Aorta (tissue), 5 donors: ENCODE measurements at places on chromosomes 1 and 21. TPM values are rescaled to one million over a fixed set of nuclear protein-coding genes. Genes with fewer than 3 reads are reported as not detected.

- no peaks in the 10 kb centered on the region for H3K27me3 ChIP-seq
- H3K4me3 ChIP-seq = no peak overlapping the region
- H3K4me1 ChIP-seq = no peaks in the 10 kb centered on the region
- no peaks in the 10 kb centered on the region for H3K36me3 ChIP-seq
- no peak overlapping the region for H3K27ac ChIP-seq
Observed at GRCh38 chr1:188937965-188938551, 1539.6 kb downstream of the BRINP3 start.

The NHLH1 gene
- total RNA-seq = 0.24 TPM

GRCh38 chr21:45098867-45099266, 24.5 kb downstream of the ADARB1 start:
- H3K27ac ChIP-seq = no peak overlapping the region
- no peaks in the 10 kb centered on the region for H3K36me3 ChIP-seq
- H3K4me3 ChIP-seq = no peak overlapping the region
- peaks cover 8% of the 10 kb centered on the region for H3K4me1 ChIP-seq

DNA sequence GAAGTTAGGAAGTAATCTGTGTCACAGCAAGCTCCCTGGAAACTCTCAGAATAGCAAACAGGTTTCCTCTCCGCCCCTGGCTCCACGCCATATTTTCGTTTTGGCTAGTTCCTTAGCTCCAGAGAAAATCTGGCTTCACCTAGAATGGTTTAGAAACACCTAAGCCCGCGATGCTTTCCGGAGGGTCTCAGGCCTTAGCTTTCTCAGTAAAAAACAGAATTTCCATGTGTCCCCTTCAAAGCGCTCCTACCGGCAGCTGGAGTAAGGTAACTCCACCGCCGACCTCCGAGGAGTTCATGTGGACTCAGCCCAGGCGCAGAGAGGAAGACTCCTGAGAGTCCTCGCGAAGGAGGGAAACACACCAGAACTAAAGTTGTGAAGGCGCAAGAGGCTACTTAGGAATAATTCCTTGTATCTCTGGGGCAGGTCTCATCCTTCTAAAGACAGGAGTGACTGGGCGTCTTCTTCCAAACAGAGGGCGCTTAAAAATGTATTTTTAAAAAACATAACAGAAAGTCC, 406 bp downstream of the KIAA0040 start:
- H3K4me3 ChIP-seq = peak overlapping the region; percentile 70
- H3K36me3 ChIP-seq = no peaks in the 10 kb centered on the region
- no peaks in the 10 kb centered on the region for H3K4me1 ChIP-seq
- H3K27me3 ChIP-seq = no peaks in the 10 kb centered on the region
- peak; percentile 81 for DNase-seq

GRCh38 chr1:9202240-9202870, 32.2 kb upstream of the H6PD start:
- no peak for DNase-seq
- H3K4me3 ChIP-seq = no peak overlapping the region
- H3K27me3 ChIP-seq = no peaks in the 10 kb centered on the region
- H3K4me1 ChIP-seq = no peaks in the 10 kb centered on the region
- no peaks in the 10 kb centered on the region for H3K36me3 ChIP-seq
- no peak overlapping the region for H3K27ac ChIP-seq

The LPAR3 gene
- total RNA-seq = 0.33 TPM

- no peaks in the 10 kb centered on the region for H3K36me3 ChIP-seq
- no peak for DNase-seq
- no peaks in the 10 kb centered on the region for H3K27me3 ChIP-seq
- H3K4me1 ChIP-seq = no peaks in the 10 kb centered on the region
- H3K4me3 ChIP-seq = no peak overlapping the region
- H3K27ac ChIP-seq = no peak overlapping the region
Observed at GRCh38 chr1:204959374-204959773, 83.6 kb upstream of the CNTN2 start.

GRCh38 chr1:83746234-83746633, 252.7 kb downstream of the TTLL7 start:
- H3K36me3 ChIP-seq = no peaks in the 10 kb centered on the region
- H3K27ac ChIP-seq = no peak overlapping the region
- H3K27me3 ChIP-seq = no peaks in the 10 kb centered on the region
- H3K4me3 ChIP-seq = no peak overlapping the region
- DNase-seq = no peak

DNA sequence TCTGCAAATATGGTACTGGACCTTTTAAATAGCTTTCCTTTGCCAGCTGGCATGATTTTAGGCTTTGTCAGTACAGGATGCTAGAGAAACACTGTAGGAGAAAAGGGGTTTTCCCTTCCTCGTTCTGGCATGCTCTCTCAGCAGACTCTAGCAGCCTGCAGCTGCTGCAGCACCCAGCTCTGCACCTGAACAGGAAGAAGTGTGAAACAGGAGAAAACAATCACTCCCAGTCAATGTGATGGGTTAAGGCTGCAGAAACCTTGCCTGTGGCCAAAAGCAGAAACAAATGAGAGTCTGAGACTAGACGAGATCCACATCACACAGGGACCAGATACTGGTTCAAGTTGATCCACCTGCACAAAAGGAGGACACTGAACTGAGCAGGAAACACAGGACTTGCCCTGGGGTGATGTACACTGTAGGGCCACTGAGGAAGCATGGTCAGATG, 21.2 kb downstream of the OVGP1 start:
- no peak overlapping the region for H3K4me3 ChIP-seq
- DNase-seq = no peak
- no peak overlapping the region for H3K27ac ChIP-seq
- H3K4me1 ChIP-seq = no peaks in the 10 kb centered on the region
- H3K27me3 ChIP-seq = no peaks in the 10 kb centered on the region
- no peaks in the 10 kb centered on the region for H3K36me3 ChIP-seq

DNA sequence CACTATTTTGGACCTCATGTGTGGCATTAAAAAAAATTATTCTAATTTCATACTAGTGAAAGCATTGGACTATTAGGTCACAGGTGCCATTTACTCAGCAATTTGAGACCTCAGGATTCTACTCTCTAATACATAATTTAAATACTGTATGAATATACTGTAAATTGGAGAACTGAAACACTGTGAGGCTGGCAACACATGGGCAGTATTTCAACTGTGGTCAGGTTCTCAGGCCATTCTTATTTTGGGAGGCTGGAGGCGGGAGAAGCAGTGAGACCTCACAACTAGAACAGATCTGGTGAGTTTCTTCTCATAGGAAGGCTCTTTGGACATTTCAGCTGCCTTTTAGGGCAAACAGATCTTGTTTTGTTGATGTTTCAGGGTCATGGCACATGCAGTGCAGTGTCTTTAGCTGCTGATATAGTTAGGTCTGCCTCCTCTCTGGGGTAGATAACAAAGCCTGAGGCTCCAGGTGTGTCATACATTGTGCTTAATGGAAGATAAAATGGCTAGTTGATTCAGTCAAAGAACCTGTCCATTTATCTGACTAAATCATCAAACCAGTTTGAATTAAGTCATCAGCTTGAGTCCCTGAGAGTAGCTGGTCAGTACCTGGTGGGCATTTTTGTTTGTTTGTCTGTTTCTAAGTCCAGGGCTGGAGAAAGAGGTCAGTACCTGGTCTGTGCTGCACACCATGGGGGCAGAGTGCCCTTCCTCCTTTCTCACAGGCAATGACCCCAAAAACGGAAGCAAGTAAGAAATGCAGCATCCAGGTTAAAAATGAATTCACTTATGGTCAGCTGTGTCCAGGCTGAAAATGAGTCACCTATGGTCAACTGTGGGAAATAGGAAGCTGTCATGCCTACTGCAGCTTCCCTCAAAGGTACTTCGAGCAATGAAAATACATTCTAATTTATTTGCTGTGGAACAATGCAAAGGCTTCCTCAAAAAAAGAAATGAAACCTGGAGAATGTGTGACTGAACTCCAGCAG, 216.2 kb downstream of the SDCCAG8 start:
- H3K36me3 ChIP-seq = no peaks in the 10 kb centered on the region
- DNase-seq = no peak
- no peaks in the 10 kb centered on the region for H3K4me1 ChIP-seq
- no peak overlapping the region for H3K27ac ChIP-seq
- H3K4me3 ChIP-seq = no peak overlapping the region

DNA sequence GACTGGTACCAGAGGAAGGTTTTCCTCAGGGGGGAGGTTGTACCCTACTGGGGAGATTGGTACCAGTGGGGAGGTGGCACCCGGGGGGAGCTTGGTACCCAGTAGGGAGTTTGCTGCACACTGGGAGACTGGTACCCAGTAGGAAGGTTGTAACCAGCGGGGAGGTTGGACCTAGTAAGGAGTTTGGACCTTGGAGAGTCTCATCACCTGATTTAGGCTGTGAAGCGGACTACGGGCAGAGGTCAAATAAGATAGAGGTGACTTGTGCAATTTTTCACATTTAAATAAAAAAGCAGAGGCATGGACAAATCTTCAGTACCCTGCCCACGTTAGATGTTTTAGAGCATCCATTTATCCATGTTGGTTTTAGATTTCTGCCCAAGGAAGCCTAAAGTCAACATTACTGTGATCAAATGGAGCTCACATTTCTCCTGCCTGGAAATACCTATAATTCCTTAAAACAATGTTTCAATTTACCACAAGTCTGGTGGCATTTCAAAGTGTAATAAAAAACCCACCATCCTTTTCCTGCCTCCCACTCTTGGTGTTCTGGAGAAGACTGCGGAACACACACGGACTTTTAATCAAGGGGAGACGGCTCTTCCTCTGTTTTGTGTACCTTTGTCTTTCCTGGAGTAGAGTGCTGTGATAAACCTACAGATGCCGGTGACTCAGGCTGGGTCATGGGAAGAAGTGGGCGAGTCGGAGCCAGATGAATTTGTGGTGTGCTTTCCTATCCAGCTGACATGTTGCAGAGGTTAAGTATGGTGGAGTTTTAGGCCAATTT, 36.2 kb upstream of the MRPS6 start:
- DNase-seq = no peak
- H3K4me1 ChIP-seq = no peaks in the 10 kb centered on the region

- peaks cover 4% of the 10 kb centered on the region for H3K36me3 ChIP-seq
- H3K4me1 ChIP-seq = no peaks in the 10 kb centered on the region
- H3K27ac ChIP-seq = peak overlapping the region; percentile 9
- no peak overlapping the region for H3K4me3 ChIP-seq
Observed at GRCh38 chr21:45992301-45993209, 11.0 kb downstream of the COL6A1 start.

- H3K4me1 ChIP-seq = no peaks in the 10 kb centered on the region
- no peaks in the 10 kb centered on the region for H3K27me3 ChIP-seq
- no peaks in the 10 kb centered on the region for H3K36me3 ChIP-seq
- DNase-seq = peak; percentile 50
- H3K4me3 ChIP-seq = no peak overlapping the region
Observed at GRCh38 chr1:238252033-238252802, 361.5 kb upstream of the ZP4 start.

GRCh38 chr1:102884238-102884637, 224.1 kb downstream of the COL11A1 start:
- DNase-seq = no peak
- H3K4me3 ChIP-seq = no peak overlapping the region
- H3K36me3 ChIP-seq = no peaks in the 10 kb centered on the region
- H3K27me3 ChIP-seq = no peaks in the 10 kb centered on the region
- no peak overlapping the region for H3K27ac ChIP-seq

DNA sequence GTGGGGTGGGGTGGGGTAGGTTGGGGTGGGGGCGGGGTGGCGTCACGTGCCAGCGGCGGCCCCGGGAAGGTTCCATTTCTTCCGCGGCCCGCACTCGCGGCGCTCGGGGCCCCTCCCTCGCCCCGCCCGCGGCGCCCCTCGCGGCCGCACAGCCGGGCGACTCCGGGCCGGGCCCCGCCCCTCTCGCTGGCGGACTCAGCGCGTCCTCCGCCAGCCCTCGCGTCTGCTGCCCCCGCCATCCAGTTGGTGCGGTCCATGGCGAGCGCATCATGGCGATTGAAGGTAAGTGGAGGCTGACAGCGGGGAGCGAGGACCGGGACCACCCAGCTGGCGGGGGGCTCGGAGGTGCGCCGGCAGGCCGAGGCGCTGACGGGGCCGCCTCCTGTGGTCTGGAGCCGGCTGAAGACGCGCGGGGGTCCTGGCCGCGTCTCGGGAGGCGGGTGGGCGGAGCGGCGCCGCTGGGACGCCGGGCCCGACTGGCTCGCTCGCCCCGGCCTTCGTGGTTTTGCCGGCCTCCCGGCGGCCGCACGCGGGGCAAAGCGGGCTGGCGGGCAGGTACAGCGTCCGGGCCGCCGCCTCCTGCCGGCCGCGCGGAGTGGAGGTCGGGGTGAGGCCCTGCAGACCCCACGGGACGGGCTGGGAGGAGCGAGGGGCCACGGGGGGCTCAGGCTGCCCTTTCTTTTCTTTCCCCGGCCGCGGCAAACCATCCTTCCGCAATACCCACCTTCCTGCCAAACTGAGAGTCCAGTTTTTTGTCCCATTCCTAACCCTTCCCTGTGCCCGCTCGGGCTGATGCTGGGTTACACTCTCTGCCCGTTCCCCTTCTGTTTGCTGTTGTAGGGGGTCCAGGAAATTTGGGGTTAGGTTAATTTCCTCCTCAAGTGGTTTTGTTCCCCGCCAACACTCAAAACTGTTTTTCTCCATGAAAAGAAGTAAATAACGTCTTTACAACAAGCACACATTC, at the start of gene SYT14:
Gene SYT14, plus strand, starts transcription at position 222 of the 964 bp plus-strand sequence. Its CDS starts 48 bp downstream, at position 270.
- H3K36me3 ChIP-seq = no peaks in the 10 kb centered on the region
- H3K27ac ChIP-seq = no peak within 1 kb of the TSS
- no peaks in the 10 kb centered on the region for H3K27me3 ChIP-seq
- H3K4me1 ChIP-seq = no peaks in the 10 kb centered on the region
- H3K4me3 ChIP-seq = no peak within 1 kb of the TSS

DNA sequence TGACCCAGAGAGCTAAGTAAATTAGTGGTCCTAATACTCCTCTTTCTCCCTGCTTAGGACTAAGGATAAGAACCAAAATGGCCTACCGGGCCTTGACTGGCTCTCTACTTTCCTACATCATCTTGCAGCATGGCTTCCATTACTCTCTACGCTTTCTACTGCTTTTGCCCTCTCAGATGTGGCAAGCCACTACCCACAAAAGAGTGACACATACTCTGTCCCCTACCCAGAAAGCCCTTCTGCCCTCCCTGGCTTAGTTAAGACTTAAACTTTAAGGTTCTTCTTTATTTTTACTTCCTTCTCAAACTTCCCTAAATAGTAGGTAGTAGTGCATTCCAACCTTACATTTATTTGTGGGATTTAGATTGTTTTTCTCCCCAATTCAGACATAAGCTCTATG, 228.1 kb downstream of the TPR start:
- H3K4me1 ChIP-seq = peaks cover 7% of the 10 kb centered on the region
- peaks cover 8% of the 10 kb centered on the region for H3K36me3 ChIP-seq
- no peak for DNase-seq

GRCh38 chr1:168509875-168510791, 33.7 kb downstream of the XCL2 start:
- H3K4me1 ChIP-seq = no peaks in the 10 kb centered on the region
- H3K27me3 ChIP-seq = no peaks in the 10 kb centered on the region
- H3K4me3 ChIP-seq = no peak overlapping the region
- no peak overlapping the region for H3K27ac ChIP-seq
- DNase-seq = no peak

DNA sequence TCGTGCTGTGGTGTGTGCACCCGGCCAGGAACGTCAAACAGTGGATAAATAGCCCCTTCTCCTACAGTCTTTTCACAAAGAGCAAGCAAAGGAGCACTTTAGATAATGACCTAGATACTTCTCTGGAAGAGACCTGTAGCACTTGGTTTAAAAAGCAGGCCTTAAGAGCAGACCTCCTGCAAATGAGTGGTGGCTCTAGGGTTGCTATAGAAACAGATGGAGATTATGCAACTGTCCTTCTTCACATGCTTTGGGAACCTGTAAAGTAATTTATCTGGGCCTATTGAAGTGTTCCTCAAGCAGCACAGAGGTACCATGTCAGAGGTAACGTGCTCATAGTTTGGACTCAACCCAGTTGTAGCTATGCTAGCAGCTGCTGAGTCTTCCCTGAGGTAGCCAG, 208.2 kb upstream of the KIAA0040 start:
- H3K27me3 ChIP-seq = no peaks in the 10 kb centered on the region
- H3K36me3 ChIP-seq = no peaks in the 10 kb centered on the region
- DNase-seq = no peak
- H3K4me3 ChIP-seq = no peak overlapping the region

GRCh38 chr21:42228709-42229220, 9.8 kb downstream of the ABCG1 start:
- no peak for DNase-seq
- H3K27me3 ChIP-seq = no peaks in the 10 kb centered on the region
- H3K4me3 ChIP-seq = no peak overlapping the region
- H3K27ac ChIP-seq = no peak overlapping the region
